ENCODE measurements at places on chromosomes 16 and 17. TPM values are rescaled to one million over a fixed set of nuclear protein-coding genes. Genes with fewer than 3 reads are reported as not detected.

HS3ST6 gene
- not detected for total RNA-seq

SEPTIN12 gene
- not detected for total RNA-seq

NPIPB9 gene
- total RNA-seq, result 1.1 TPM

TSPOAP1 gene
- 0.27 TPM for total RNA-seq

HS3ST3A1 gene
- total RNA-seq, result not detected

MYL11 gene
- not detected for total RNA-seq

ATF7IP2 gene
- 7.4 TPM for total RNA-seq

ZNF597 gene
- 3.2 TPM for total RNA-seq

- no peak overlapping the region for H3K27ac ChIP-seq
- no peaks in the 10 kb centered on the region for H3K27me3 ChIP-seq
- no peak overlapping the region for H3K4me3 ChIP-seq
- H3K36me3 ChIP-seq, result peaks cover 13% of the 10 kb centered on the region
- H3K4me1 ChIP-seq, result no peaks in the 10 kb centered on the region
Observed at GRCh38 chr16:70678898-70679670, 6.8 kb downstream of the MTSS2 start.

DNA sequence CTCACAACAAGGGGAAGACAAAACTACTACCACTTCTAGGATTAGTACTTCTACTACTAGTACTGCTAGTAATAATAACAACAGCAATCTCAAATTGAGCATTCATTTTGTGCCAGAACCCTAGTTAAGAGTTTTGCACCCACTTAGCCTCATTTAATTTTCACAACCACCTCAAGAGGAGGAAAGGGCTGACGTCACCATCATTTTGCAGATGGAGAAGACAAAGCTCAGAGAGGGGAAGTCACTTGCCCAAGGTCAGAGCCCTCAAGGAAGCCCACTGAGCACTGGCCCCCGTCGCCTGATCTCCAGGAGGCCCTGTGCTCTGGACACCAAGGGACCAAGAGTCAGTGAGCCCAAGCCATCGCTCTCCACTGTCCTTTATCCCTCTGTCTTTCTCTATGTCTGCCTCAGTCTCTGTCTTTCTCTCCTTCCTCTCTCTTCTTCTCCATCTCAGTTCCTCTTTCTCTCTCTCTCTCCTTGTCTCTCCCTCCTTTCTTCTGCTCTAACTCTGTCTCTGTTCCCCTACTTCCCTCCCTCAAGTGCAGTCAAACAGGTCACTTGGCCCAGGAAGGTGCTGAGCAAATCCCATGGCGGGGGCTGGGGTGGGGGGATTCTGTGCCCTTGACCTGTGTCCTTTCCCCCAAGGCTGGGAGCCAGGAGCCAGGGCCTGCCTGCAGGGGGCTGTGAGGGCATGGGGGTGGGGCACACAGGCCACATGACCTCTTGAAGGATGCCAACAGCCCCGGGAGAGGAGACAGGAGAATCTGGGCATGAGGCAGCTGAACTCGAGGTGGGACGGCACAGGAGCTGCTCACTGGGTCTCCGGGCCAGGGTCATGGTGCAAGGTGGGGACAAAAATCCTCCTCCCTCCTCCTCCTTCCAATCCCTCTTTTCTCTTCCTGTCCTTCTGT, 11.2 kb upstream of the NGFR start:
- H3K4me1 ChIP-seq, result no peaks in the 10 kb centered on the region
- H3K4me3 ChIP-seq, result no peak overlapping the region
- DNase-seq, result no peak
- no peak overlapping the region for H3K27ac ChIP-seq
- H3K27me3 ChIP-seq, result peaks cover 38% of the 10 kb centered on the region
- no peaks in the 10 kb centered on the region for H3K36me3 ChIP-seq

DNA sequence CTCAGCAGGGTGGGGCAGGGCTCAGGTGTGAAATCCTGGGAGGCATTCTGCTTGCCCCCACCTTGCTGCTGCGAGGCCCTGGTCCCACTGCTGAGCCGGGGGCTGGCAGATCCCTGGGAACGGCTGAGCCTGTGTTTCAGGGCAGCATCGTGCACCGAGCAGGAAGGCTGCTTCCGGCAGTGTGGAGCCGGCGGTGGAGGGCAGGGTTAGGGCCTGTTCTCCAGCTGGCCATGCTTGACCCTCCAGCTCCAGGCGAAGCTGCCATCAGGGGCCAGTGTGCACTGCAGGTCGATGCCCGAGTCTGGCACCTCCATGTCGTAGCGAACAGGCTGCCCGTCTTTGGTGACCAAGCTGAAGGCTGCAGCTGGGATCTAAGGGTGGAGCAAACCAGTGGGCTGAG, 2.5 kb upstream of the SPATA32 start:
- peaks cover 35% of the 10 kb centered on the region for H3K36me3 ChIP-seq
- no peaks in the 10 kb centered on the region for H3K4me1 ChIP-seq
- no peak for DNase-seq
- H3K27ac ChIP-seq, result no peak overlapping the region
- H3K27me3 ChIP-seq, result no peaks in the 10 kb centered on the region

DNA sequence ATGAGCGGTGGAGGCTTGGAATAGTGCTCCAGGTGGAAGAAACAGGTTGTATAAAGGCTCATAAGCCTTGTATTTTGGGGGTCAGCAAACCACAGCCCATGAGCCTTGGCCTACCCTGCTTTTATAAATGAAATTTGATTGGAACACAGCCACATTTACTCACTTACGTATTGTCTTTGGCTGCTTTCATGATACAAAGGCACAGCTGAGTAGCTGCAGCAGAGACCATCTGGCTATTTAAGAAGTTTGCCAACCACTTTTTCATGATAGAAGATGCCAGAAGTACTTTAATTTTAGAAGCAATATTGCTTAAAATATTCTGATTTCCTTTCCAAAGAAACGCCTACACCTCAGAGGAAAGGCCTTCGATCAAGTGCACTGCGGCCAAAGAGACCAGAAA, 73.8 kb downstream of the C17orf58 start:
- no peak for DNase-seq
- H3K4me3 ChIP-seq, result no peak overlapping the region
- no peaks in the 10 kb centered on the region for H3K27me3 ChIP-seq
- no peaks in the 10 kb centered on the region for H3K4me1 ChIP-seq
- peaks cover 25% of the 10 kb centered on the region for H3K36me3 ChIP-seq

DNA sequence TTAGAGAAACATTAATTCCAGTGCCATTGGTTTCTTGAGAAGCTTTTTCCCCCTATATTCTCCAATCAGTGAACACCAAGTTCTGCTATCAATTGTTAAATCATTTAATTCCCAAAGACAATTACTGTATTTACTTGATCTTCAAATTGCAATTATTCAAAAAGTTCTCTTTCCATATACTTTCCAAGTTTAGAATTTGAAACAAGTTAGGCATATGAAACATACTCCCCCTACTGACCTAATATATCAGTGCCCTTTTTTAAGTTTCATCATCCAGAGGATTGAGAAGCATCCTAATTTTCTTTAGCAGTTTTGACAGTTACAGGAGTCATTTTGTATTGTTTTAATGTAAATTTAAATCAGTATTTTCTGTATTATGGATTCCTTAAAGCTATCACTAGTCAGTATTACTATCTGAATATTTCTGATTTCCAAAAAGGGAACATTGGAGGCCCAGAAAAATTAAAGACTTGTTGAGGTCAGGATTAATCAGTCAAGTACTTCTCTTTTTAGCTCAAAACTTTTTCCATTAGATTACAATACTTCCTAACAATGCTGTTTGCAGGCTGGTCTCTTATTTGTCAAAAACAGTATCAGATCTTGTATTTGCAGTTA, 16.3 kb downstream of the MEIOC start:
- no peaks in the 10 kb centered on the region for H3K36me3 ChIP-seq
- H3K4me3 ChIP-seq, result no peak overlapping the region
- H3K27me3 ChIP-seq, result no peaks in the 10 kb centered on the region

GRCh38 chr16:58847902-58848661, 114.0 kb upstream of the GOT2 start:
- H3K4me1 ChIP-seq, result no peaks in the 10 kb centered on the region
- no peaks in the 10 kb centered on the region for H3K36me3 ChIP-seq
- H3K27me3 ChIP-seq, result no peaks in the 10 kb centered on the region
- H3K4me3 ChIP-seq, result no peak overlapping the region
- no peak for DNase-seq

DNA sequence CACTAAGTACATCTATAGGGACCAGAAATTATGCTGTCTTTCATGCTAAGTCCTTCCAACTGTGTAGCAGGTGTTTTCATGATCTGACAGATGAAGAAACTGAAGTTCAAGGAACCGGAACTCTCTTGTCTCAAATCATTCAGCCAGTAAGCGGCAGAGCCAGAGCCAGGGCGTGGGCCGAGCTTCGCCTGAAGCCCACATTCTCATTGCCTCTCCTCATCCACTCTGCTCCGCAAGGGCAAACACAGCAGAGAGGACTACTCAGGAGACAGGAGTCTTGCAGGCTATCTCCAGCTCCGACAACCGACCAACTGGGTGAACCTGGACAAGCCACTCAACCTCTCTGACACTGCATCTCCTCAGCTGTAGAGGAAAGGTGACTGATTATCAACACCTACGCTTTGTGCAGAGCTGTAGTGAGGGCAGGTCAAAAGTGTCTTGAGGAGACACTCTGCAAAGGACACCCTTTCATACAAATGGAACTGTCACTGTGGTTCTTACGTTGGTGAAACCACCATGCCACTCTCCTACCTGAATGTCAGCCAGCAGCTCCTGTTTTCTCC, 72.9 kb downstream of the CYTH1 start:
- no peak overlapping the region for H3K27ac ChIP-seq
- peaks cover 14% of the 10 kb centered on the region for H3K4me1 ChIP-seq
- H3K36me3 ChIP-seq, result no peaks in the 10 kb centered on the region
- no peak overlapping the region for H3K4me3 ChIP-seq

GRCh38 chr17:540631-541030, 174.0 kb downstream of the VPS53 start:
- no peaks in the 10 kb centered on the region for H3K4me1 ChIP-seq
- no peak overlapping the region for H3K4me3 ChIP-seq
- no peak for DNase-seq
- no peaks in the 10 kb centered on the region for H3K27me3 ChIP-seq
- H3K27ac ChIP-seq, result no peak overlapping the region

DNA sequence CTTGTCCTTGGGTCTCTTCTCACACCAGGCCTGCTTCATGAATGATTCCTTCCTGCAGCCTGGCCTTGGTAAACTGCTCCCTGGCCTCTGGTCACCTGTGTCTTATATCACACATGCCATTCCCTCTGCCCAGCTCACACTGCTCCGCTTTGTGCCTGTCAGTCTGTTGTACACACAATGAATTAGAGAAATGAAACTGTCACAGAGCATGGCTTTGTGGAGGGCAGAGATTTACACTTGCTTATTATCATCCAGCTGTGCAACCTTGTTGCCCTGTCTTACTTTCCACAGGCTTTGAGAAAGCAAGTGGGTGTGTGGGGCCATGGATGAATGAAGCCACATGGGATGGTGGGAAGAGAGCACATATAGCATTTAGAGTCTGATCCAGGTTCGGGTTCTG, 22.4 kb downstream of the ALDH3A2 start:
- H3K27me3 ChIP-seq, result no peaks in the 10 kb centered on the region
- H3K36me3 ChIP-seq, result peaks cover 13% of the 10 kb centered on the region
- H3K4me3 ChIP-seq, result no peak overlapping the region
- H3K4me1 ChIP-seq, result no peaks in the 10 kb centered on the region

- H3K36me3 ChIP-seq, result no peaks in the 10 kb centered on the region
- H3K27me3 ChIP-seq, result no peaks in the 10 kb centered on the region
- no peaks in the 10 kb centered on the region for H3K4me1 ChIP-seq
- DNase-seq, result no peak
- H3K27ac ChIP-seq, result no peak overlapping the region
Observed at GRCh38 chr16:10787304-10787703, 31.3 kb downstream of the TVP23A start.

GRCh38 chr17:72872396-72872795, 220.1 kb downstream of the SLC39A11 start:
- DNase-seq, result no peak
- H3K27ac ChIP-seq, result no peak overlapping the region

DNA sequence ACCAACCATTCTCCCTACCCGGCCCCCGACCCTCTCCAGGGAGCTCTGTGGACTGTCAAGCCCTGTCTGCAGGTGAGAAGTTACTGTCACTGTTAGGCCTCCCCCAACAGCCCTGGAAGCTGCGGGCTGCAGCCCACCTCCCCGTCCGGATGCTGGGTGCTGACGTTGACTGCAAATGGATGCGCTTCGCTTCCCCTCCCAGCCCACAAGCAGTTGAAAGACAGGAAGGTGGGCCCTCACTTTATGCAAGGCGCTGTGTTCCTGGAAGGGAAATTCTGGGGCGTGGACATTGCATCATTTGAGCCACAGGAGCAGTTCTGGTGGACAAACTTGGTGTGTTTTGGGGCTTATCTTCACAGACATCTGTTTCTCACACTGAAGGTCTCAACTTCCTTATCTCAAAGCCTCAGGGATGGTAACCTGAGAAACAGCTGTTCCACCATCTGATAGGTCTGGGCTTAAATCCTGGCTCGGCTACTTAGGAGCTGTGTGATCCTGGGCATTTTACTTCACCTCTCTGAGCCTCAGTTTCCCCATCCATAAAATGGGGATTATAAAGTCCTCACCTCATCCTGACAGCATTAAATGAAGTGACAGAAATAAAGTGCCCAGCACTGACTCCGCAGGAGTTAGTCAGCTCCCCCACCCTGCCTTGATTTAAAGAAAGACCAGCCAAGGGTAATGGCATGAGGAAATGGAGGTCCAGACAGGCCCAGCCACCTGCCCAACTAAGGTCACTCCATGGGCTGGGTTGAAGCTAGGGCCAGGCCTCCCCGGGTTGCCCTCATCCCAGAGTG, 4.6 kb upstream of the DRC7 start:
- peaks cover 4% of the 10 kb centered on the region for H3K4me1 ChIP-seq
- DNase-seq, result no peak
- no peak overlapping the region for H3K4me3 ChIP-seq

DNA sequence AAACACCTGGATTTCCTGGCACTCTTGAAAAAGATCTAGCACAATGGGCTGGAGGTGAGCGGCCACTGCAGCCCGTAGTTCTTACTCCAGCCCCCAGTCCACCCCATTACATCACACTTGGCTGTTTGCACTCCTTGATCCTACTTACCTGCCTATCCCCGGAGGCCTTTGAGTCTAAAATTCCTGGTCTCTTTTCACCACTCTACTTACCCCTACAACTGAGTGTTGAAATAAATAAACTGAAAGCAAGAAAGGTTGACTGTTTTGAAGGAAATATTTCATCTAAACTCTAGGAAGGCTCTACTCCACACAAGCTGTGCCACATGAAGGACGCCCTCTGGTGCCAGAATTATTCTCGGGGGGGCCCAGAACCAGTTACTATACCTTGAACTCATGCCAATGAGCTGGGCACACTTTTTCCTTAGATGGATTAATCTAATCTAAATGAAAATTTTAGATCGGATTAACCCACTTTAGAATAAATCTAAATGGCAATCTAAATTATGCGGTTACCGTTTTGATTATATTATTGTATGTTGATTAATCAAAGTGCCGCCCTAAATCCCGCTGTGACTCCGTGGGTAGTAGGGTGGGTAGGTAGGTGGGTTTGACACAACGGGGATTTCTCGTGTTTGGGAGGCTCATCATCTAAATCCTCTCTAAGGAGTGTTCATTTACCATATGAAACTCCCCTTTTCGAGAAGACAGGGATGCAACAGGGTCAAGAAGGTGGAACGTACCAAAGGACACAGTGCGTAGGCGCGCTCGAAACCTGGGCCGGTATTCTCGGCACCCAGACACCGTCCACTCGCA, 651 bp upstream of the EIF1 start:
- no peaks in the 10 kb centered on the region for H3K27me3 ChIP-seq
- H3K36me3 ChIP-seq, result peaks cover 30% of the 10 kb centered on the region
- peak overlapping the region; percentile 97 for H3K27ac ChIP-seq

Data from HCT116 (cell line).